Keratinocyte (primary cell): ENCODE measurements at places on chromosomes 7 and 10.

DNA sequence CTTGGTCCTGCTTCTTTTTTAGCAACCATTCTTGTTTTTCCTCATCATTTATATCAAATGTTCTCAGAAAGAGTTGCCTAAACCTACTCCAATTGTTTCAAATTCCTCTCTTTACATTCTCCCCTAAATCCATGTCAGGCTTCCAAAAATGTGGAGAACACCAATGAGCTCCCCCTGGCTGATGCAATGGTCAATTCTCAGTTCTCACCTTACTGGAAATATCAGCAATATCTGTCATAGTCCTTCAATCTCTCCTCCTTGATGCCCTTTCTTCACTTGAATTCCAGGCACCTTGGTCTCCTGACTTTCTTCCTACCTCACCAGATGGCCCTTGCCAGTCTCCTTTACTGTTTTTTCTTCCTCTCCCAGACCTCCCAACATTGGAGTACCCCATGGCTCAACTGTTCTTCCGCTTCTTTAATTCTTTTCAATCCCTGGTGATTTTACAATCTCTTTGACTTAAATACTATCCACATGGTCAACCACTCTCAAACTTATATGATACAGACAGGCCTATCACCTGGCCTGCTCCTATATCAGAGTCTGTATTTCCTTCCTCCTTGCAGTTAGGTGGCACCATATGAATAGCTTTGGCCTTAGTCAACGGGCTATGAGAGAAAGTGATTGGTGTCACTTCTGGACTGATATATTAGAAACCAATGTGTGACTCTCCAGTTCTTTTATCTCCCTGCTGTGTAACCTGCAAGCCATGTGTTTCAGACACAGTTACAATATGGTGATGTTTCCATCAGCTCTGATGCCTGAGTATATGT, 47.4 kb upstream of the CAV2 start:
- DNase-seq = no peak

GRCh38 chr10:50211670-50212069, 39.6 kb downstream of the ASAH2 start:
- DNase-seq = no peak

DNA sequence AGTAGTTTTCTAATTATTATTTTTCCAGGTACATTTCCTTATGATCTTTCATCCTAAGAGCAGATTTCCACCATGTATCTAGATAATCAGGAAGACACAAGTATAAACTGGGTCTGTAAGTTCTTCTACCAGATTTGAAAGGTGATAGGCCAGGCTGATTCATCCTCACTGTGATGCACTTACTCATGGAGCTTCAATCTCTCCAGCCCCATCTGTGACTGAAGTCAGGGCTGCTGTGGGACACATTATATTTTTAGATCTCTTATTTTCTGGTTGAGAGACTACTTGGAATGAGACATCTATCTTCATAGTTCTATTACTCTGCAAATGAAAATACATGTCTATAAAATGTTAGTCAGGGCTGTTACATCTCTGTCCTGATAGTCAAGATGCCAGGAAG, 85.5 kb upstream of the SLC25A13 start:
- no peak for DNase-seq

- DNase-seq = no peak
These were observed 93.2 kb downstream of the TWIST1 start for GRCh38 chr7:19024261-19024660.

DNA sequence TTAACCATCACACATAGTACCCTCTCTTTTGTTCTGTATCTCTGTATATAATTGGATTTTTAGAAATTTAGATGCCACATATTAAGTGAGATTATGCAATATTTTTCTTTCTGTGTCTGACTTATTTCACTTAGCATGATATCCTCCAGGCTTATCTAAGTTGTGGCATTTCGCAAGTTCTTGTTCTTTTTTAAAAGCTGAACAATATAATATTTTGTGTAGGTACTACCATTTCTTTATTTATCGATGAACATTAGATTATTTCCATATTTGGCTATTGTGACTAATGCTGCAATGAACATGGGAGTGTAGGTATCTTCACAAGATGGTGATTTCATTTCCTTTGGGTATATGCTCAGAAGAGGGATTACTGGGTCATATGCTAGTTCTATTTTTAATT, 295.0 kb downstream of the SUGCT start:
- no peak for DNase-seq

- no peak for DNase-seq
These were observed 37.9 kb upstream of the RASGEF1A start for GRCh38 chr10:43304687-43305333.

GRCh38 chr7:138542183-138542582, 82.1 kb downstream of the TRIM24 start:
- DNase-seq = no peak
